ENCODE measurements at places on chromosomes 2 and 18.

DNA sequence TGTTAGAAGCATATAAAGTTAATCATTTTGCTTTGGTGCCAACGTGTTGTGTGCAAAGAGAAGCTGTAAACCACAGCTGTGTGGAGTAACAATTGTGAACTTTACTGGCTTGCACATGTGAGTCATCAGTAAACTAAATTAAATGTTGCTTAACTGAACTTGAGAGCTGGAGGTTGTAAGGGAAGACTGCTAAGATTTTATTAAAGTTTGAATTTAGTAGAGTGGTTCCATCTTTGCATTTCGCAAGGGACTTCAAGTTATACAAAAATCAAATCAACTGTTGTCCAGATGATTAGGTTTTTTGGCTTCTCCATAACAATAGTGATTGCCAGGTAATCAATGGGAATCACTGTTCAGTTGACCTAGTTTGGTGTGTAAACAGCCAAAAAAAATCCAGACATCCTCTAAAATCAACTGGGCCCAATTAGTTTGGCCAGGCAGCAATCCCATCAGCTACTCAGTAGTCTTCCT lies 247.4 kb downstream of the MYO3B start:
- DNase-seq = no peak

DNA sequence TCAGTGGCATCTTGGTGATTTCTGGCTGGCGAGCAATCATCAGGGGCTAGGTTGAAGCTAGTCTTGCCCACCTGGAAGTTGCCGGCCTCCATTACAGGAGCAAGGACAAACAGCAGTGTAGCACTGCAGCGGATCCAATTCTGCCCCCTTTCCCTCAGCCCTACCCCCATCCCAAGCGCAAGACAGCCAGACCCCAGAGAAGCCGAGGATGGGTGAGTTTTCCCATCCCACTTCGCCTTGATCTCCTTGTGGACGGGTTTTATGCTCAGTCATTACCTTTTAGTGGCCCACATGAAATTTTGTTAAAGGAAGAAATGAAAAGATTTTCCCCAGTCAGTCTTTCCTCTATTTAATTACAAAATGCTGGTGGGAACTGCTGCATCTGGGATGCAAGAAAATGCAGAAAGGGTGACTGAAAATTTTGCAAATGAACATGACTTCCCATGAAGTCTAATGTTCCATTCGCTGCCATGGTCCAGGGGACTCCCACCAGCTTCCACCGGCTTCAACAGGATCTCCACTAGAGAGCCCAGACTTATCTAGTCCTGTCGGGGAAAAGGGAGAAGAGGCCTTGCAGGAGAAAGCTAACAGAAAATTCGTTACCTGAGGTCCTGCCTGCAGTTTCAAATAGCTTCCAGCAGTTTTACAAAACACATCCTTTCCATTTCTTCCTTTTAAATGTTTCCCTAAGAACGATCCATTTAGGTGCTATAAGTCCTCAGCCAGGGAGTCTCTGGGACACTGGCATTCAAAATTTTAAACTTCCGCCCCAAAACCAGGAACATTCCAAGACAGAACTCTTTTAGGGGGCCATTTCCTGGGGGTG lies 1.9 kb upstream of the HOXD9 start:
- no peak for DNase-seq

GRCh38 chr2:158045362-158045761 lies 56.3 kb upstream of the UPP2 start:
- no peak for DNase-seq

DNA sequence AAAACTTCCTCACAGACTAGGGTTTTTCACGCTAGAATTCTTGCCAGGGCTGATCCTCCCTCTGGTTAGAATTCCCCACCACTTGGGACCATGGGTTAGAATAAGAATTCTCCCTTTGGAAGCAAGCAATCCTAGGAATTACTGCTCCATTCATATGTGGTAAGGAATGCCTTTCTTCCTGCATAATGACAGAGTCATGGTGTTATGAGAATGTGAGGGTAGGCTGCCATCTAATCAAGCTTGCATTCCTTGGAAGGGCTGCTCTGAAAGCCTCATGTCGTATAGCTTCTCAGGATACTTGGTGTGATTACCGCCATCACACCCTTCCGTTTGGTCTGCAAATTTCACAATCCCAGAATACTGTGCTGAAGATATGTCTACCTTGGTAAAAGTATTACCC lies 1282.4 kb upstream of the PIK3C3 start:
- DNase-seq = no peak

DNA sequence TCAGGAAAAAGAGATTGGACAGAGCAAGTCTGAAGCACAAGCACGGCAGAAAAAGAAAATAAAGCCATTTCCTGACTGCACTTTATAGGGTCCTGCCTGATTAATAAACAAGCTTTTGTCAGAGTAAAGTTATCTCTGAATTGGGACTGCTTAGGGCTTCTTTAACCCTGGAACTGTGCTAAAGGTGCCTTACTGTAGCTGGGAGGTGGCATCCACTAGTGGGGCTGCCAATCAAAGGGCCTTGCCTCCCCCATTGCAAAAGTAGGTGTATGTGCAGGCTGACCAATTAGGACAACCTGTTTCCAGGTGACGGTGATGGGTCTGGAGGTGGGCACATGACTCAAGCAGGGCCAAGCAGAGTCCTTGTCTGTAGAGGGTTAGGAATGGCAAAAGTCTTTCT lies 57.4 kb upstream of the RAPH1 start:
- DNase-seq = no peak

GRCh38 chr2:46909771-46910419 lies 5.7 kb downstream of the MCFD2 start:
- DNase-seq = no peak

DNA sequence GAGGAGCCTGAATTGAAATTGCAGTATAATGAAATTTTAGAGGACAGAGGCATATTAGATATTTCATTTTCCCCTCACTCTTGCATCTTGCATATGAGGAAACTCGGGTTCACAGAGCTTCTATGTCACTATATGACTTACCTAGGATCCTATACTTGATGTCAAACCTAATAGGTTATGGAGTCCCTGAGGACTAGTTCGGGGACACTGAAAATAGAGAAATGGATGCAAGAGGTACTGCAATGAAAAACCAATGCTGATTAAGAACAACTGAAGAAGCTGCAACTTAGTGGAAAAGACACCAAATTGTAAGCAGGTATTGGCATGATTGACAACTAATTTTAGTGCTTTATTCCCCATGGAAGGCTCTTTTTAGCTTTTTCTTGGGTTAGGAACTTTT lies 210.1 kb downstream of the IKZF2 start:
- no peak for DNase-seq

GRCh38 chr18:45539491-45539891 lies 75.8 kb upstream of the SLC14A2 start:
- DNase-seq = no peak

- no peak for DNase-seq
These were observed 183.3 kb downstream of the ASXL3 start for GRCh38 chr18:33761363-33761762.

- no peak for DNase-seq
These were observed 32.5 kb downstream of the NABP1 start for GRCh38 chr2:191710411-191710900.

Measured in stimulated activated CD8-positive, alpha-beta memory T cell treated with anti-CD3 and anti-CD28 coated beads, Interleukin-4, amount 100 ng/mL, for 1 hour (primary cell).